Chondrocyte (in vitro differentiated cells): ENCODE measurements at places on chromosomes 16 and 17. TPM values are rescaled to one million over a fixed set of nuclear protein-coding genes. Genes with fewer than 3 reads are reported as not detected.

RCVRN gene
- not detected in 3 replicates for total RNA-seq

DPH1 gene
- total RNA-seq: 29.4 to 43.1 TPM (median 31.3 TPM) in 3 replicates

CCL3 gene
- not detected in 3 replicates for total RNA-seq

CCL7 gene
- not detected in 3 replicates for total RNA-seq

- peaks cover 20% of the 10 kb centered on the region for H3K4me1 ChIP-seq
- H3K36me3 ChIP-seq: no peaks in the 10 kb centered on the region
- H3K4me3 ChIP-seq: no peak overlapping the region
- DNase-seq: no peak
- no peak overlapping the region for H3K27ac ChIP-seq
Measured at GRCh38 chr16:53949715-53950410, 245.9 kb downstream of the FTO start.

DNA sequence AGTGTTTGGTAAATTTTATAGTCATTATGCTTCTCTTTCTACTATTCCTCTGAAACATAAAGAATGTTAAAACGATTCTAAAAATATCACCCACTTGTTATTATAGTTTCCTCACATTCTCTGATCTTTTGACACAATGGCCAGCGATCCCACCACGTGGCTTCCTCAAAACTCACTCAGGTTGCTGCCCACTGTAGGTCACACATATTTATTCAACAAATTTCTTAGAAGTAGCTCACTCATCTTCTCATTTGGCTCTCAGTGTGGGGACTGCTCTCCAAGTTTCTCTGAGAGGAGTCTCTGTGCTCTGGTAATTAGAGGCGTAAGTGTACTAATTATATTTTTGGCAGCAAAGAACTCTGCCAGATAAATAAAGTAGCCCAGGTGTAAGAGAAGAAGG is 465.4 kb downstream of the CDH11 start:
- H3K4me1 ChIP-seq: peaks cover 74% of the 10 kb centered on the region
- DNase-seq: no peak

DNA sequence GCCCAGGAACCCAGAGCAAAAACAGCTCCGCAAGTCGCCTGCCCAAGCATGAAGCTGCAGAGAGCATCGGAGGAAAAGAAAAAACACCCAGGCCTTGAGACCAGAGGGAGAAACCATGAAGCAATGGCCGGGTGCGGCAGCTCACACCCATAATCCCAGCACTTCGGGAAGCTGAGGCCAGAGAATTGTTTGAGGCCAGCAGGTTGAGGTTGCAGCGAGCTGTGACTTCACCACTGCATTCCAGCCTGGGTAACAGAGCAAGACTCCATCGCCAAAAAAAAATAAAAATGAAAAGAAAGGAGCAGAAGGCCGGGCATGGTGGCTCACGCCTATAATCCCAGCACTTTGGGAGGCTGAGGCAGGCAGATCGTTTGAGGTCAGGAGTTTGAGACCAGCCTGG is 40.3 kb downstream of the C16orf95 start:
- no peaks in the 10 kb centered on the region for H3K27me3 ChIP-seq
- H3K36me3 ChIP-seq: peaks cover 6% of the 10 kb centered on the region
- H3K4me3 ChIP-seq: no peak overlapping the region

GRCh38 chr17:71023249-71024030 is 854.1 kb downstream of the KCNJ2 start:
- H3K27me3 ChIP-seq: no peaks in the 10 kb centered on the region
- no peak overlapping the region for H3K27ac ChIP-seq
- no peak overlapping the region for H3K4me3 ChIP-seq
- H3K4me1 ChIP-seq: peaks cover 10% of the 10 kb centered on the region

GRCh38 chr17:64343833-64344637 is 46.6 kb downstream of the PECAM1 start:
- peak; percentile 8 for DNase-seq
- H3K27me3 ChIP-seq: no peaks in the 10 kb centered on the region
- peaks cover 3% of the 10 kb centered on the region for H3K4me1 ChIP-seq
- H3K27ac ChIP-seq: no peak overlapping the region
- no peaks in the 10 kb centered on the region for H3K36me3 ChIP-seq

DNA sequence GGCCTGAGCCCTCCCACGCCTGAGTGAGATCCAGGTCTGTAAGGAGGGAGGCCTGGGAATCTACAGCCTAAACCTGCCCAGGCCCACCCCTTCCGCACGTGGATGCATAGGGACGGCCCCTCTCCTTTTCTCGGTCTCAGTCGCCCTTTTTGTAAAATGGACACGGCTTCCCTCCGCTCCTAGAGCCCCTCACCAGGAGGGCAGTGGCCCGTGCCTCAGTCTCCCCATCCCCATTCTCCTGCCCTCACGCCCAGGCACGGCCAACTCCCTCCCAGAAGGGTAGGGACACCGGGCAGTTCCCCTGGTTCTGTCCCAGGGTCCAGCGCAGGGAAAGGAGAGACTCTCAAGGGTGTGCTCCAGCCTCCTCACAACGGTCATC is 48.1 kb downstream of the WNT3 start:
- peaks cover 11% of the 10 kb centered on the region for H3K4me1 ChIP-seq
- DNase-seq: peak; percentile 79
- H3K36me3 ChIP-seq: no peaks in the 10 kb centered on the region
- H3K4me3 ChIP-seq: peak overlapping the region; percentile 62

- H3K27ac ChIP-seq: no peak overlapping the region
- H3K36me3 ChIP-seq: no peaks in the 10 kb centered on the region
- H3K4me1 ChIP-seq: peaks cover 12% of the 10 kb centered on the region
- H3K4me3 ChIP-seq: no peak overlapping the region
- DNase-seq: no peak
Measured at GRCh38 chr16:59216291-59216690, 482.2 kb upstream of the GOT2 start.

- DNase-seq: no peak
- H3K4me3 ChIP-seq: no peak overlapping the region
- H3K27ac ChIP-seq: no peak overlapping the region
- H3K36me3 ChIP-seq: no peaks in the 10 kb centered on the region
- no peaks in the 10 kb centered on the region for H3K27me3 ChIP-seq
- H3K4me1 ChIP-seq: no peaks in the 10 kb centered on the region
Measured at GRCh38 chr16:76970087-76970744, 220.8 kb upstream of the MON1B start.

DNA sequence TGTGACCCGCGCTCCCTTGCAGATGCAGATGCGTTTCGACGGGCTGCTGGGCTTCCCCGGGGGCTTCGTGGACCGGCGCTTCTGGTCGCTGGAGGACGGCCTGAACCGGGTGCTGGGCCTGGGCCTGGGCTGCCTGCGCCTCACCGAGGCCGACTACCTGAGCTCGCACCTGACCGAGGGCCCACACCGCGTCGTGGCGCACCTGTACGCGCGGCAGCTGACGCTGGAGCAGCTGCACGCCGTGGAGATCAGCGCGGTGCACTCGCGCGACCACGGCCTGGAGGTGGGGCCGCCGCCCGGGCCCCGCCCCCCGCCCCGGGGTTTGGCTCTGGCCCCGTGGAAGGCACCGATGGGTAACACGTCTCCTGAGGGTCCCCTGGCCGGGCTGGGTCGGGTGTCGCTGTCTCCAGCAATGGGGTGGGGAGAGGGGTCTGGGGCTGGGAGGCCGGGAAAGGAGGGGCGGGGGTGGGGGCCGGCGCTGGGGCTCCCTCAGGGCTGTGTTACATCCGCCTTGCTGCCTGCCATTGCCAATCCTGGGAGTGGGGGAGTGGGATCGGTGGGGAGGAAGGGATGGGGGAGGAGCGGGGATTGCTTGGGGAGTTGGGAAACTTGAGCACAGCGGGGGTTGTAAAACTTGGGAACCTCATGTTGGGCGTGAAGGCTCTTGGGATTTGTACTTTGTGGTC is 737 bp downstream of the NUDT16L1 start:
- no peaks in the 10 kb centered on the region for H3K27me3 ChIP-seq
- peaks cover 23% of the 10 kb centered on the region for H3K4me1 ChIP-seq
- no peak for DNase-seq
- peak overlapping the region; percentile 74 for H3K4me3 ChIP-seq
- peaks cover 4% of the 10 kb centered on the region for H3K36me3 ChIP-seq
